Neural progenitor cell (in vitro differentiated cells): ENCODE measurements at places on chromosomes 1 and 21. TPM values are rescaled to one million over a fixed set of nuclear protein-coding genes. Genes with fewer than 3 reads are reported as not detected.

DNA sequence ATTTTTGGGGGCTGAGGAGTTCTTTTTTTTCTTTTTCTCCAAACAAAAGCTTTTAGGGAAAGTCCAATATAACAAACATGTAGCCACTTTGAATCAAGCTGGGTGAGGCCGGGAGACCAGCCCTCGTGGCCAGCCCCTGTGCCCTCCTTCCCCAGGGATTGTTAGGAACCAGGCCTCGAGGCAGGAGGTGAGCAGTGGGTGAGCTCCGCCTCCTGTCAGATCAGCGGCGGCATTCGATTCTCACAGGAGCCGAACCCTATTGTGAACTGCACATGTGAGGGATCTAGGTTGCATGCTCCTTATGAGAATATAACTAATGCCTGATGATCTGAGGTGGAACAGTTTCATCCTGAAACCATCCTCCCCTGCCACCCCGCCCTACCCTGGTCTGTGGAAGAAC, 41.8 kb upstream of the TTC22 start:
- DNase-seq: no peak
- no peaks in the 10 kb centered on the region for H3K4me1 ChIP-seq
- no peak overlapping the region for H3K27ac ChIP-seq

DNA sequence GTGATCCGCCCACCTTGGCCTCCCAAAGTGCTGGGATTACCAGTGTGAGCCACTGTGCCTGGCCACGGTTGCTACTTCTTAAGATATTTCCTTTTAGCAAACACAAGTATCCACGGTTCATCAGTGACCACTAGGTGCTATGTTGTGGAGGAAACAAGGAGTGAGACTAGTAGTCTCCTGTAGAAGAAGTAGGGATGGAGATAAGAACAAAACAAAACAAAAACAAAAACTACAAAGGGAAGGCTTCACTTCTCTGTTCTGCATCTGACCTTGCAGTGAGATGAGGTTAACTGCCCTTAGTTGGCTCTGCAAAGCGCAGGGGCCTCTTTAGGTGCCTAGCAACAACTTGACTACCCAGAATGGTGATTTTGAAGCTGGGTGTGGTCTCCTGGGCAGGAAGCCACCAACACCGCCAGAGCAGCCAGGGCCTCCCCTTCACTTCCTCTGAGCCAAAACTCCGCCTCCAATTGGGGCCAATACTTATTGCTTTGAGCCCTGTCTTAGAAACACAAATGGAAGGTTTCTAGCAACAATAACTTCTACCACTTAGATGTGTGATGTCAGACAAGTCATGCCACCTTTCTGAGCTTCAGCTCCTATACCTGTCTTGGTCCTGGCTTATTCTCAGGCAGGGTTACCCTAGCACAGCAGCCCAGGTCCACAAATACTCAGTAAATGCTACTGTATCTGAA, 12.8 kb upstream of the CDC42 start:
- no peaks in the 10 kb centered on the region for H3K36me3 ChIP-seq
- H3K4me3 ChIP-seq: no peak overlapping the region
- no peaks in the 10 kb centered on the region for H3K27me3 ChIP-seq
- no peak for DNase-seq
- no peak overlapping the region for H3K27ac ChIP-seq

Gene AK5
- 1.5 and 1.8 TPM in 2 replicates for total RNA-seq

DNA sequence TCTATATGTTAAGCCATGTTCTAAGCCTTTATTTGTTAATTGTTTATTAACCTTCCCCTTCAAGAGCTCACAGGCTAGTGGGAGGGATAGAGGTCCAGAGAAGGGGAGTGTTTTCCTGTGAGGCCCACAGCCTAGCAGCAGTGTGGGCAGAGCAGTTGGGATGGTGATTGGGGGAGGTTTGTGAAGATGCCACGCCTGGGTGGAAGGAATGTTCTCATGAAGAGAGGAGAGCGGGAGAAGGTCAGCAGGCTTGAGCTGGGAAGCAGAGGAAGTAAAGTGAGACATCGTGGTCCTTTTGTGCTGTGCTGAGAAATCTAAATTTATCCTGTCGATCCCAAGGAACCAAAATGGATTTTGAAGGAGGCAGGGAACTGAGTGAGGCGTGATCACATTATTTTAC, 42.6 kb downstream of the TRAPPC10 start:
- H3K36me3 ChIP-seq: no peaks in the 10 kb centered on the region
- H3K27me3 ChIP-seq: no peaks in the 10 kb centered on the region
- H3K27ac ChIP-seq: no peak overlapping the region
- DNase-seq: no peak
- H3K4me1 ChIP-seq: peaks cover 9% of the 10 kb centered on the region

DNA sequence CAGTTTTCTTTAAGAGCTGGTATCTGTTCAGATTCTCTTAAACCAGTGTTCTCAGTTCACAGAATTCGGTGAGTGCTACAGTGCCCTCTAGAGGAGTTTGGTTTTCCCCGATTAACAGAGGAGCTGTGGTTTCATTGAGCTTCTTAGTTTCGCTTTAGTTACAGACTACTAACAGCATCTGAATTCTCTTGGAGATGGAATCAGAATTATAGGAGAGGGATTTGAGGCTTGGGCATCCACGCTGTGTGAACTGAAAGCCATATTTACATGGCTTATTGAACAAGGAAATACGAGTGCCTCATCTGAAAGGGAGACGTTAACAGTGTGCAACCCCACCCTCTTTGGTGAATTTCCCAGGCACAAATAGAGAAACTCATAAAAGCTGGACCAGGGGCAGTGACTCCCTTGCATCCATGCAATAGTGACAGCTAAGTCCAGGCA, 202.0 kb downstream of the USH2A start:
- H3K36me3 ChIP-seq: no peaks in the 10 kb centered on the region
- peaks cover 3% of the 10 kb centered on the region for H3K4me1 ChIP-seq
- H3K27me3 ChIP-seq: no peaks in the 10 kb centered on the region
- peak; percentile 82 for DNase-seq
- no peak overlapping the region for H3K27ac ChIP-seq

DNA sequence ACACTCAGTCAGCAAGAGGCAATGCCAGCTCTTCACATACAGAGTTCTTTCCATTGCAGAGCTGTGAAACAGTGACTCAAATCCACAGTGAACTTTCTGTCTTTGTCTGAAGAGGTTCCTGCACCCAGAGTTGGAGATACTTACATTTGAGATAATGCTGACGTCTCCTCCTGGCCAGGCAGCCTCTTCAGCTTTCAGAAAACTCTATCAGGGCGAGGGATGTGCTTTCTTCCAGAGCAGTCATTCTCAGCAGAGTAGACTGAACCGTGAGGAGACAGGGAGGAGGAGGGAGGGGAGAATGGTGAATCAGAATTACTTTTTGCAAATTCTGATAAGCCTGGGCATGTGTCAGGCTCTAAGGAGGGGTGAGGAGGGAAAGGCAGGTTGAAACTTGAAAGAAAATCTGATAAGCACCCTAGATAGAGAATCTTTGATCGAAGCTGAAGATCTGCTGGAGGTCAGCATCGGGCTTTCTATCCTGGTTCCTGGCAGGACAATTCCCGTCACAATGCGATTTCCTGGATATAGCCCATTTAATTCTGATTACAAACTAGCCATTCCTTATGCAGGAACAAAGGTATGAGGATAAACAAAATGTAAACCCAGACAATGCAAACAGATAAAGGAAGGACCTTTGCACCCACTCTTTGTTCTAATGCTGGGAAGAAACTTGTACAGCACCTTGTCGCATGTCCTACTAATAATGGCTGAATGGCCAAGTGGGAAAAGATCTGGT, 18.9 kb upstream of the NID1 start:
- no peaks in the 10 kb centered on the region for H3K27me3 ChIP-seq
- no peak for DNase-seq
- no peak overlapping the region for H3K4me3 ChIP-seq
- H3K27ac ChIP-seq: no peak overlapping the region
- H3K36me3 ChIP-seq: no peaks in the 10 kb centered on the region

DNA sequence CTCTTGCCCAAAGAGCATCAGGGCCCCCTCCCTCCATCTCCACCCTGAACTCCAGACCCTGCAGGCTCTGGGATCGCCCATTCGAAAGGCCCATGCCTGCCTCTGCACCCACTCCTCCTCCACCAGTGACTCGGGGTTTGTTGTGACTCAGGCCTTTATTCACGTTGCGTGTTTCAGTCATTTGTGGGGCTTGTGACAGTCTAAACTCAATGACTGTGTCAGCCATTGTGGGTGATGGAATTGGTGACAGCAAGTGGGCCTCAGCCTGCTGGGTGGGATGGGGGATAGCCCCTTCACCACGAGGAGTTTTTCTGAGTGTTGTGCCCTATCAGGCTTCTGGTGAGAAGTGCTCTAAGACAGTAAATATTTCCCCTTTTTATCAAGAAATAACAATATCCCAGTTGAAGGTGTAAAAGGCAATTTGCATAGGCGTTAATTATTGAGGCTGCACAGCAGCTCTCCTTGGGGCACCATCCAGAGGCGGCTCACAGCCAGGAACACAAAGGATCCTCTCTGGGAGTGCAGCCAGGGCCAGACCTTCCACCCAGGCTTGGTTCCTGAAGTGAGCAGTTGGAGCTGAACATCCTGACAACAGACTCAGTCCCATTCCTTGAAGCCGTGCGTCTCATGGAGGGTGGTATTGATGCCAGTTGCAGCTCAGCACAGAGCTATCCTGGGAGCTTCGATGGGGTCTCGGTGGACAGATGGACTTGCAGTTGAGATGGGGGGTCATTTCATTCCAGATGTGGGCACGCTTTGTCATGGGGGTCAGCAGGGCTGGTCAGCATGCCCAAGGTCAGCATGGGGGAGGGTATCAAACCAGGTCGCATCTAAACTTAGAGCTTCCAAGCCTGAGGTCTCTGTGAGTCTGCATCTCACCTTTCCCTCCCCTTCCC, 135.6 kb upstream of the CACNA1E start:
- no peaks in the 10 kb centered on the region for H3K36me3 ChIP-seq
- no peaks in the 10 kb centered on the region for H3K4me1 ChIP-seq
- H3K27ac ChIP-seq: no peak overlapping the region
- no peaks in the 10 kb centered on the region for H3K27me3 ChIP-seq
- no peak overlapping the region for H3K4me3 ChIP-seq
- no peak for DNase-seq

DNA sequence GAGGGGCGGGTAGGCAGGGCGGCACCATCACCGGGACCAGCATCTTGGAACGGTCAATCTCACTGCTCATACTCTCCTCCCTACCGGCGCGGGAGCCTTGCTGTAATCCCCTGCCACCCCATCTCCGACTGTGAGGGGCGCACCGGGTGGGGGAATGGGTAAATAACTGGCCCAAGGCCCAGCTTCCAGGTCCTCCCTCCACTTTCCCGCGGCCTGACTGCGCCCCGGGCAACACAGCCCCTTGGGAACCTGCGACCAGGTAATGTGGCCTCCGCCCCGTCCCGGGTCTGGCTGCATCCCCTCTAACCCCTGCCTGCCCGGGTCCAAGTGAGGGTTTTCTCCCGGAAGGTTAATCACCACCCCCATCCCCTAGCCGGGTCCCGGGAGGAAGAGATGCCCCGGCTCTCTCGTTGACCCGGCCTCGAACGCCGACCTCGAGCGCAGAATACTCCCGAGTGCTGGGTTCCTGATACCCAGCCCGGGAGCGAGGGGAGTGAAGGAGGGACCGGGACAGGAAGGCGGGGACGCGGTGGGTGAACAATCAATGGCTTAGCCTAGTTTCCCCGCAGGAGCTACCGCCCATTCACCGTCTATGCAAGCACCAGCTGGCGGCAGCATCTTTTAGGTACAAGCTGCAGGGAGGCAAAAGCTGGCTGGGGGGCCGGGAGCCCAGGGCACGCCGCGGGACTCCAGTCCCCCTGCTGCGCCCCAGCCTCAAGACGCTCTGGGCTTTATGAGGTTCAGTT, 5.9 kb upstream of the LHX9 start:
- H3K4me1 ChIP-seq: peaks cover 47% of the 10 kb centered on the region
- H3K36me3 ChIP-seq: no peaks in the 10 kb centered on the region
- H3K4me3 ChIP-seq: peak overlapping the region; percentile 37
- DNase-seq: peak; percentile 85

GRCh38 chr1:206925106-206925736, 3.5 kb upstream of the FCMR start:
- no peak for DNase-seq
- H3K36me3 ChIP-seq: no peaks in the 10 kb centered on the region
- H3K27me3 ChIP-seq: no peaks in the 10 kb centered on the region
- H3K4me1 ChIP-seq: no peaks in the 10 kb centered on the region

DNA sequence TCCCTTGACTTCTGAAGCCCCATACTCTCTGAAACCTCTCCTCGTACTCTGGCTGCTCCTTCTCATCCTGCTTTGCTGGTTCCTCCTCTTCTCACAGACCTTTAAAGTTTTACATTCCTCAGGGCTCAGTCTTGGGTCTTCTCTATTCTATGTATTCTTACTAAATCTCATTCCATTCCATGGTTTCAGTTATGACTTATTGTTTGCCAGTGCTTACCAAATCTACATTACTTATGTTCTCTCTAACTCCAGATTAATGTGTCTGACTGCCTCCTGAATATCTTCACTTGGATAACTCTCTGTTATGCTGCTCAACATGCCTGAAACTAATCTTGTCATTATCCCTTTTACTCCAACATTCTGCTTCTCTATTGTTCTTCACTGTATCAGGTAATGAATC, 5.4 kb upstream of the SLC35D1 start:
- H3K4me3 ChIP-seq: no peak overlapping the region
- H3K4me1 ChIP-seq: peaks cover 14% of the 10 kb centered on the region
- H3K27me3 ChIP-seq: no peaks in the 10 kb centered on the region
- H3K36me3 ChIP-seq: no peaks in the 10 kb centered on the region

Gene ALX3
- total RNA-seq: 1.1 TPM in 1 of 2 replicates, not detected in the other

DNA sequence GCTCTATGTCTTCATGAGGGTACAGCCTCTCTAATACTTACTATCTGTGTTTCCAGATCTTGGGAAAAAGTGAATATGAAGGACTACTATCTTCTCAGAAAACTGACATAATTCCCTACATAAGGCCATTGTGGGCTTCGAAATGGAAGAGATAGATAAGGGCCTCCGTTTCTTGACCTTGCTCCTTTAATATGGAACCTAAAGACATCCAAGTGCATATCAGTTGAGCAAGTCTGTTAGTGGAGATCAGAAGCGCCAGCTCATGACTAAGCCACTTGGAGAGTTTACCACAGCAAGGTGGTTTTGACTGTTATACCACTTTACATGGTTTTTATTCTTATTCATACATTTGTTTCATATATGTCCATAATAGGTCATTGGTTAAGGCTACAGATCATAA, 35.3 kb upstream of the FCER1A start:
- H3K4me3 ChIP-seq: no peak overlapping the region
- DNase-seq: no peak
- no peaks in the 10 kb centered on the region for H3K36me3 ChIP-seq
- no peaks in the 10 kb centered on the region for H3K4me1 ChIP-seq

DNA sequence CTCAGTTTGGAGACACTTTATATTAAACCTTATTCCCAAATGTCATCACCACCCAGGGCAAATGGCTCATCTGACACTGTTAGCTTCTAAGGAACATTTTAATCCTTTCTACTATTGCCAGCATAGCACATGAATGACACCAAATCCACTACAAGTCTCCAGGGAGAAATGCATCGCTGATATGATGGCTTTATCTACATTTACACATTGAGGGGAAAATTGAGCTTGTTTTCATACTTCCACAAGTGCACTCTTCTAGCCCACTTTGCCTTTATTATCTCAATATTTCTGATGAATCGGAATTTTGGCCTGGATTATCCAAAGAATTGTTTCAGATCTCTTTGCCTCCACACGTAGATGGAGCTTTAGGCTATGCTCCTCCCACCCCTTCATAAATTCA, 75.4 kb downstream of the RUNX1 start:
- no peaks in the 10 kb centered on the region for H3K4me1 ChIP-seq
- H3K27ac ChIP-seq: no peak overlapping the region
- no peaks in the 10 kb centered on the region for H3K36me3 ChIP-seq
- no peaks in the 10 kb centered on the region for H3K27me3 ChIP-seq
- DNase-seq: no peak
